ENCODE measurements at places on chromosomes 5 and 9.
A peak's percentile ranks its signal among the peaks of the same experiment; 100 is the strongest.

GRCh38 chr5:40401284-40402006 is 278.3 kb upstream of the PTGER4 start:
- DNase-seq, result no peak

DNA sequence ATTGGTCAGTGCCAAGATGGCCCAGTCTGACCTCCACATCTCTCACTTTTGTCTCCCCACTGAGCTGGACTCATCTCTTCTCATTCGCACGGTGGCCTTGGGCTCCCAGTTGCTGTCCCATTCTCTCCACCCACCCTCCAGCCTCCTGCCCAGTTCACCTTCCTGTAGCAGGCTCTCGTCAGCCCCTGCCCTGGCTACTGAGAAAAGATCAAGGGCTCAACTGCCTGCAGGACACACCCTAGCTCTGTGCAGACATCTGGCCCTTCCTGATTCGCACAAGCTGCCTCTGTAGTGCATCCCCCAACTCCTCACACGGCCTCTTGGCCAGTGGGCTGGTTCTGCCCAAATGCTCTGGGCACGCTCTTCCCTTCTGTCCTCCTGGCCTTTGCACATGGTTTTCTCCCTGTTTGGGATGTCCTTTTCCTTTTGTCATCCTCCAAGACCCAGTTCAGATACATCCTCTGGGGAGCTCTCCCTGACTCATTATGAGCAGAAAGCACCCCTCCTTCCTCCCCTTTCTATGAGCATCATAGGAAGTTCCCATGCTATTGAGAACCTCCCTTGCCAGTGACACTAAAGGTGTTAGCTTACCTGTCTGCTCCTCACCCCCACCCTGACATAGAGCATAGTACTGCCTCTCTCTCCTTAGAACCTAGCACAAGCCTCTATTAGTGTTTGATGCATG is 78.5 kb upstream of the TGFBR1 start:
- DNase-seq, result no peak

- DNase-seq, result no peak
Measured at GRCh38 chr5:154712518-154713437, 42.4 kb upstream of the LARP1 start.

- DNase-seq, result peak; percentile 27
Measured at GRCh38 chr5:94102849-94103248, 361.4 kb upstream of the POU5F2 start.

GRCh38 chr9:28502189-28502588 is 928.9 kb upstream of the C9orf72 start:
- DNase-seq, result no peak

GRCh38 chr9:98998441-98999151 is 54.9 kb downstream of the COL15A1 start:
- peak; percentile 82 for DNase-seq

GRCh38 chr9:108041551-108041950 is 552.0 kb upstream of the KLF4 start:
- DNase-seq, result no peak

GRCh38 chr5:143258559-143259253 is 144.8 kb downstream of the NR3C1 start:
- DNase-seq, result no peak

- no peak for DNase-seq
Measured at GRCh38 chr5:147559749-147560148, 49.9 kb upstream of the DPYSL3 start.

- no peak for DNase-seq
Measured at GRCh38 chr9:126678989-126679388, 65.3 kb downstream of the LMX1B start.

DNA sequence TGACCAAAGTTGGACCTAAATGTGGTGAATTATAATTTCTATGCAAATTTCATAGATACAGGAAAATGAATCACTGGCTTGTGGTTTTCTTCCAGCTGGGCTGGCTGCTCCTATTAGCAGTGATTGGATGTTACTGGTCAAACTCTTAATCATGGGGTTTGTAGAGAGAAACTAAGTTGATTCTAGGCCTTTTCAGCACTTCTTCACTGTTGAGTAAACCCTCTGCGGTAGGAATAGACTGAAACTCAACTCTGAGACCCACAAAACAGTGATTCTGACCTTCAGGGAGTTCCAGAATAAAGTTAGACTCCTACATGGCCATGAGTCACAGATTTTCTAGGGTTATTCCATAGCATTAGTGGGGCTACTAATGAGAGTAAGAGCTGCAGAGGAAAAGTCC is 47.9 kb upstream of the FKTN start:
- DNase-seq, result no peak

- DNase-seq, result no peak
Measured at GRCh38 chr5:54986269-54986654, 869 bp upstream of the ESM1 start.

DNA sequence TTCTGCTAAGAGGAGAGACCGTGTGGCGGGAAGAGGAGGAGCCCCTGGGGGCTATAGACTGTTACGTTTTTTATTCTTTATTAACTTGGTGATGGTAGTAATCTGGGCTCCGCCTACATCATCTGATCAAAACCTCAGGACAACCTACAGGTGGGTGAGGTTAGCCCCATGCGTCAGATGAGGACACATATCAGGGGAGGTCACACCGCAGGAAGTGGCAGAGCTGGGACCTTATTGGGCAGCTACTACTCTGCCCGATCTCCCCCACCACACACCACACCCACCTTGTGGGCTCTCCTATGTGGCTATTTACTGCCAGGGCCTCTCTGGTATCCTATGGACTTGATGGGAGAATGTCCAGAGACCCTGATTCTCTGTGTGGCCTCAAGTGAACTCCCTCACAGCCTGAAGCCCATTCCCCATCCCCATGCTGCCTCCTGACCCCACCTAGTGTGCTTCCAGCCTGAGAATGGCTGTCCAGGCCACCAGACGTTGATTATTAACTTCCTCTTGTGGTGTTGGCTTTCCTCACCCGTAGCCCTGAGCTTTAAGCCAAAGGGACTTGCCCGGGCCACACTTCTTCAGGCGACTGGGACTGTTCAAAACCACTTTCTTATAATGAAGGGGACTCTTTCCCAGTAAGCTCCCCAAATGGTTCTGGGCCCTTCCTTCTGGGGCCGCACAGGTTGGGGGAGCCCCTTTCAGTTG is 8.2 kb downstream of the UNC5A start:
- peak; percentile 16 for DNase-seq

- DNase-seq, result peak; percentile 89
Measured at GRCh38 chr9:74573640-74574191, 76.6 kb downstream of the RORB start.

DNA sequence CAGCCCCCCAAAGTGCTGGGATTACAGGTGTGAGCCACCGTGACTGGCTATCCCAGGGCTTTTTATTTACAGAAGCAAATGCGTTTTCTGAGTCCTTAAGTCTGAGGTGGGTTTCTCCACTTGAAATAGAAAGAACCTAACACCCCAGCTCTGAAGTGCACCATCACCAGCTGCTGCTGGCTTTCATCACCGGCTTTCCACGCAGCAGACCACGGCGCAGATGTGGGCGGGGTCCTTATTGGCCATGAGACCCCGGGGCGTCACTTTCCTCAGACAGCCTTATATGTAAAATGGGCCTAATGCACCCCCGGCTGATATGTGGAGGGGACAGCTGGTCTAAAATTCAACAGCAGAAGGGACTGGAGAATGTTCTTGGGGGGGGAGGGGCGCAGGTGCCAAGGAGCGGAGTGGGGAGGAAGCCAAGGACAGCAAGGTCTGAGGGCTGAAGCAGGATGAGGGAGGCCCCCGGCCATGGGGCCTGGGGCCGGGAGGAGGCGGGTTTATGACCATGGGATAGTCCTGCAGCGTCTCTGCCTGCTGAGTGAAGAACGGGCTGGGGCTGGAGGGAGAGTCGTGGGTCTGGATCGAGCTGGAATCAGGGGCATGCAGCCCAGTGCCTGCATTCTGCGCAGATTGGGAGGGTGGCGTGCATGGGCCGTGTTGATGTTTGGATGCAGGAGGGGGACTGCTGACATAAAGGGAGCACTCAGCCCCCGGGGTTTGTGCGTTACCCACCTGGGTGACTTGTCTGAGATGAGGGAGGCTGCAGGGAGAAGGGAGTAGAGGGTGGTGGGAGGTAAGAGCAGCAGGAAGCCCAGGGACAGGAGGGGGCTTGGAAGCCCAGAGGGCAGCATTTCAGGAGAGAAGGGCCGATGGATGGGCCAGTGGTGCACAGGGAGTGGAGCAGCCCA is 30.2 kb downstream of the RASGEF1C start:
- DNase-seq, result no peak

DNA sequence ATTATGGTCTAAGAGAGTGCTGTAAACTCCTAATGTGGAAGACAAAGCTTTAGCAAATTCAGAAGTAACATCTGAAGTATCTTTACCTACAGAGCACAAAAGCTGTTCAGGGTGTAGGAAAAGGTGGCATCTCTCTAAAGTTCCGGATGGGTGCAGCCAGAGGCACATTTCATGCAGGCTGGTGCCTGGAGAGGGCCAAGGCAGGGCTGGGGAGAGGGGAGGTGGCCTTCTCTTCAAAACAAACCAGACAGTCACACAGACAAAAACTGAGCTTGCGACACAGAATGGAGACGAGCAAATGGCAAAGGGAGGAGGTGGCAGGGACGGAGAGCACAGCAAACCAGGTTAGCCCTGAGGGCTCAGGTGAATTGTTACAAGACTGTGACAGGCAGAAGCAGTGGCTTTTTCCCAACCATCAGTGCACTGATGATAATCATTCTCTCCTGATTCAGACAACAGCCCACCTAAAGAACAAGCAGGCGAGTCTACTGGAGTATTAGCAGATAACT is 121.5 kb upstream of the PCA3 start:
- no peak for DNase-seq

DNA sequence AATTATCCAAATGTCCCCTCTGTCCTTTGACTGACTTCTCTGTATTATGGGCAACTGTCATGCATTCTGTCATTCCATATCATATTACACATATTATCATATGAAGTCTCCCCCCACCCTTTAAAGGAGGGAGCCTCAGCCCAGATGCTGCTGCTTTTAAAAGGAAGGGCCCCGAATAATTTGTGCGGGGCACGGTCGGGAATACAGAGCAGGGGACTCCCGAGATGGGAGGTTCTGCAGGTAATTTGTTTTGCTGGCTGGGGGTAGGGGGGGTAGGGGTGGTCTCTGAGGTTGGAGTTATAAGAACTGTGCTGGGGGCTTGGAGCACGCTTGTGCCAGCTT is 10.1 kb upstream of the LHX2 start:
- no peak for DNase-seq

DNA sequence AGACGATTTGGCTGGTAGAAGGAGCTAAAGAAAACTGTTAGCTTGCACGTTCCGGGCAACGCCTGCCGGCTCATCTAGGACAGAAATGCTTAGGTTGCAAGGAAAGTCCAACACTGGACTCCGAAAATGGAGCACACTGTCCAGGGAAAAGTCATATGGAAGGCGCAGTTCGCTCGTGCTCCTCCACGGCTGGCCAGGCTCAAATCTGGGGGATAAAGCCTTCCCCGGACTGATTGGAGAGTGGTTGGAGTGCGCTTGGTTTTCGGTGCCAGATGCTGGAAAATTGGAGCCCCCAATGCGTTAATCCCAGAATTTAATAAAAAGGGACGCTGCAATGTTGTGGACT is 955 bp downstream of the CDH6 start:
- no peak for DNase-seq

- no peak for DNase-seq
Measured at GRCh38 chr9:21931428-21931827, 62.8 kb downstream of the CDKN2A start.

GRCh38 chr5:40733879-40734563 is 21.7 kb downstream of the TTC33 start:
- DNase-seq, result no peak

DNA sequence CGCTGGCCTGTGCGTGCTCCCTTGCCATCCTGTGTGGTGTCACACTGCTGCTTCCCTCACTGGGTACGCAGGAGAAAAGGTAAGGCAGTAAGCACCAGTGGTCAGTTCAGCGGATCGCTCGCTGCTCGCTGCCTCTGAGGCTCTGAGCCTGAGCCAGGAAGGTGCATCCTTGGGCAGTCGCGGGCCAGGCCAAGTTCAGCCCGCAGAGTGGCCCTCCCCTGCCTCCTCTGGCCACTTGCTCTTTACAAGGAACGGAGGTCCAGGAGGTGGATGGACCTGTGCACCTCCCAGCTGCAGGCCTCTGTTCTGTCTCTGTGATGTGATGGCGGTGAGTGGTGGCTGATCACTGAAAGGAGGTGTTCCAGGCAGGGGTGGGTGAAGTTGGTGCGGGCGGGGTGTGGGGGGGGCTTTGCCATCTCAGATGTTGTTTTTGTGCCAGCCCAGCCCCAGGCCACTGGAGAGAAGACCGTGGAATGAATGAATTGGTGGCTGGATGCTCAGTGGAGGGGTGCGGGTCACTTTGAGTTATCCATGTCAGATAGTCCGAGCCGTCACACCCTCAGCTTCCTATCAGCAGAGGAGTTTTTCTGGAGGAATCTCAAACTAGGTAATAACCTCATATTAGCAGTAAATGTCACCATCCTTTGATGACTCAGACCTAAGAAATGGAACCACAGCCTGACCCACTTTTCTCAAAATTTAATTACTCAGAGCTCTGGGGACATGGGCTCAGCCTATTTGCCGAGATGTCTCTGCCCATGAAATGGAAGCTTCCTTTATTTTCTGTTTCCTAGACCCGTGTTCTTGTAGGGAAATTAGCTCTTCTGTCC is 7.3 kb downstream of the COL5A1 start:
- no peak for DNase-seq

- DNase-seq, result no peak
Measured at GRCh38 chr5:159010661-159011442, 88.9 kb downstream of the EBF1 start.

- no peak for DNase-seq
Measured at GRCh38 chr5:151751091-151751490, 7.3 kb downstream of the ATOX1 start.

- no peak for DNase-seq
Measured at GRCh38 chr5:154193283-154193682, 2.8 kb downstream of the GALNT10 start.

- no peak for DNase-seq
Measured at GRCh38 chr5:109655841-109656240, 33.9 kb upstream of the MAN2A1 start.

GRCh38 chr9:93898502-93899426 is 56.4 kb downstream of the BARX1 start:
- no peak for DNase-seq

DNA sequence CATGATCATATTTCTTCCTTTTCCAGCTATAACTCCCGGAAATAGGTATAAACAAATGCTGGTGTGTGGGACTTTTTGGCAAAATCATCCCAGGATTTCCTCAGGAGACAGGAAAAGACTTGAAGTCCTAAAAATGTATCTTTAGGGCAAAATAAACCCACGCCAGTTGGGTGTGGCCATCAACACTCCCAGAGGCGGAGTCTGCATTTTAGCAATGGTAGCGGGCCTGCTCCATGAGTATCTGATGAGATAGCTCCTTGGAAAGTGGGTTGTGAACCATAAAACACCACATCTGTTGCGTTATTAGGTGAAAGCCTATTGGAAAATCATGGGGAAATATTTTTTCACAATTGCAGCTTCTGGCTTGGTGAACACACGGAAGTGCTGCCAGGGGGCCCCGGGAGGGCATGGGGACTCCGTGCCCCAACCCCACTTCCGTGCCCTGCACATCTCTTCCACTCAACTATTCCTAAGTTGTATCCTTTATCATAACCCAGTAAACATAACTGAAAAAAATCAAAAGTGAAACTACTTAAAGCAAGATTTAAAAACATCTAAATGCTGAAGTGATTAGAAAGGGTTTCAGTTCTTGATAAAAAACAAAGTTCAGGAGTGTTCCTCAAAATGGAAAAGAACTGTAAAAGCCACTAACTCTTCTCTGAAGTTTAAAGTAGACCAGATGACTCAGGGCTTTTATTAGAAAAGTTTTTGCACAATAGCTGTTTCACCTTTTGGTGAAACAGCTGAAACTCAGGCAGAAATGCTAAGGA is 111.2 kb downstream of the LRRC70 start:
- DNase-seq, result peak; percentile 60

GRCh38 chr5:151156507-151157420 is 815 bp downstream of the ANXA6 start:
- peak; percentile 19 for DNase-seq

- peak; percentile 36 for DNase-seq
Measured at GRCh38 chr5:143349177-143349576, 54.3 kb downstream of the NR3C1 start.

Measured in OCI-M1 (cell line).